Right kidney (tissue), 9 donors: ENCODE measurements at places on chromosomes 4 and X.
A peak's percentile ranks its signal among the peaks of the same experiment; 100 is the strongest.

- no peak for DNase-seq
These were observed 95.8 kb downstream of the RNF150 start for GRCh38 chr4:141037446-141037845.

- DNase-seq: no peak
These were observed 150.8 kb downstream of the AMELX start for GRCh38 chrX:11444052-11444451.

GRCh38 chrX:19183761-19184477, 61.7 kb upstream of the ADGRG2 start:
- DNase-seq: peak; percentile 15

GRCh38 chr4:20622701-20623100, 77.6 kb upstream of the PACRGL start:
- no peak for DNase-seq

GRCh38 chr4:8502836-8503585, 62.4 kb downstream of the TRMT44 start:
- no peak for DNase-seq

GRCh38 chr4:118765399-118765798, 70.5 kb downstream of the SEC24D start:
- no peak for DNase-seq

DNA sequence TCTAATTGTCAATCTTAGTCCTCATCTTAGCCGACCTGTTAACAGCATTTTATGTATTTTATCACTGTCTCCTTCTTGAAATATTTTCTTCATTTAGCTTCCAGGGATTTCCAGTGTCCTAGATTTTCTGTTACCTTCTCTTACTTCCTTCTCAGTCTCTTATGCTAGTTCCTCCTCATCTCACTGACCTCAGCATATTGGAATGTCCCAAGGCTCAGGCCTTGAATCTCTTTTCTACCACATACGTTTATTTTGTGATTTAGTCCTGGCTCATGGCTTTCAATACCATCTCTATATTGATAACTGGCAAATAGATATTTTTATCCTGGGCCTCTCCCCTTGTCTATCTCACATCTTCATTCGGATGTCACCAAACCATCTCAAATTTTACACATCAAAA, 61.1 kb downstream of the IQCM start:
- no peak for DNase-seq

- DNase-seq: no peak
These were observed 301.9 kb downstream of the TLL1 start for GRCh38 chr4:166174717-166175490.

DNA sequence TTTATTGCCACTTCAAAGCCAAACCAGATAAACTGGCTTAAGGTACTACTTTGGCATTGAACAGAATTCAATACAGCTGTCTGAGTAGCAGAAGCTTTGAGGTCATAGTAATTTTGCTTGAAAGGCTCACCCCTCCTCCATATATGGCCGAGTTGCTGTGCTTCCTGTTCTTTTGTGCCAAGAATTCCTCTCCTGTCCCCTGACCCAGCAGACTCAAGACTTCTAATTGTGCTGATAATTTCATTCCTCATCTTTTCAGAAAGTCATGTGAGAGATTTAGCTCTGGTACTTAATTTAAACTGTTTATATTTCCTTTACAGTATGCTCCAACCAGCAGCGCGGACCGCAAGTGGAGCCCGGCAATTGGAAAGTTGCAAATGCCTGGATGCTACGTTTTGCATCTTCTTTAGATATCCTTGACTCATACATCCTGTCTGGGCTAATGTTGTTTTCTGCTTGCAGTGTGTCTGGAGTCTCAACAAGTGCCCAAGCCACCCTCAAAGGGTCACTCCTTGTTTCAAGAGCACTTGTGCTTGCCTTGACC, 373.4 kb downstream of the PDGFC start:
- no peak for DNase-seq

GRCh38 chrX:149248073-149248625, 257.0 kb downstream of the IDS start:
- DNase-seq: no peak

- DNase-seq: no peak
These were observed 13.1 kb downstream of the TMSB4X start for GRCh38 chrX:12987900-12988594.

DNA sequence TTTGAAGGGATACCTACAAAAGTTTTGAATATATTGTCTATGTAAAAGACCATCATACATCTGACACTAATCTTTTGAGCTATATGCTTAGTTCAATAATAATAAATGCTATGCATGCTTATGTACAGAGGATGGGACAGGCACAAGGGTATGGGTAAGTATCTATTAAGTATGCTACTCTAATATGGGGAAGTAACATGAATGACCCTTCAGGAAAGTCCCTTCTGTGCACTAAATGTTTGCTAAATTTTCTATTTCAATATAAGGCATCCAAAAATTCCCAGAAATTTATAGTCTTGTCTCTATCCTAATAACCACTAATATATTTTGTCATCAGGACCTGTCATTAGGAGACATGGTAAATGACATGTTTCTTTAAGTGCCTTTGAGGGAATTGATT, 19.0 kb downstream of the ATP8A1 start:
- DNase-seq: no peak

GRCh38 chrX:28848707-28849106, 261.5 kb downstream of the IL1RAPL1 start:
- DNase-seq: no peak

- no peak for DNase-seq
These were observed 150.4 kb downstream of the MID1 start for GRCh38 chrX:10470009-10470408.

DNA sequence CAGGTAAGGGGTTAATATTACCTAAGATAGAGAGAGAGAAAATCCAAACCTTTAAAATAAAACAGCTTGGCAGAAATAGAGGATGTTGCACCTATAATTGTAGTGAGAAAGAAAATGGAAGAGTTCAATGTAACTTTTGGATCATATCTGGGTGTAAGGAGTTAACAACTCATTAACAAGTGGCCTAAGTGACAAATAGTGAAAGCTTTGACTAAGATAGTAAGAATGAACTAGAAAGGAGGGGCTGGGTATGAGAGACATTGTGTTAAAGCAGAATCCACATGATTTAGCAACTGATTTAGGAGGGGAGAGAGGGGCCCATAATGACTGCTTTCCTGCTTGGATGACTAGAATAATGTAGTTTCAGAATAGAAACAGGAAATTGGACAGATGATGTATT, 761.0 kb downstream of the IL1RAPL1 start:
- no peak for DNase-seq

- no peak for DNase-seq
These were observed 301.6 kb downstream of the NAF1 start for GRCh38 chr4:162865102-162865501.

DNA sequence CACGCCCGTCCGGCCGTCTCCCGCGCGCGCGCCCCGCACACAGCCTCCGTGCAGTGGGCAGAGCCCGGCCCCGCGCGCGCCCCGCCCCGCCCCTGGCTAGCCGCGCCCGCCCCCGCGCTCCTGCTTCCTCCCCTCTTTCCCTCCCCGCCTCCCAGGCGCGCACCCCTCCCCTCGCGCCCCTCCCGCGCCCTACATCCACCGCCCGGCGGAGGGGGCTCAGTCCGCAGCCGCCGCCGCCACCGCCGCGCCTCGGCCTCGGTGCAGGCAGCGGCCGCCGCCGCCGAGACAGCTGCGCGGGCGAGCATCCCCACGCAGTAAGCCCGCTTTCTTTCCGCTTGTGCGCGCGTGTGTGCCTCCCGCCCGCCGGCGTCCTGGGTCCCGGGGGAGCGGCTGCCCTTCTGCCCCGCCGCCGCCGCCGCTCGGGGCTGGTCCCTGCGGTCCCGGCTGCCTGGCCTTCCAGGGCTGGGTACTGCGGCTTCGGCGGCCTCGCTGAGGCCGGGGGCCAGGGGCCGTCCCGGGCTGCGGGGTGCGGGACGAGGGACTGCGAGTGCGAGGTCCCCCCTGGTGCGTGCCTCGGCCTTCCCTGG, at the start of gene FHL1:
FHL1 (plus strand) TSS at position 219 of the 587 bp plus-strand sequence.
- peak; percentile 69 for DNase-seq

DNA sequence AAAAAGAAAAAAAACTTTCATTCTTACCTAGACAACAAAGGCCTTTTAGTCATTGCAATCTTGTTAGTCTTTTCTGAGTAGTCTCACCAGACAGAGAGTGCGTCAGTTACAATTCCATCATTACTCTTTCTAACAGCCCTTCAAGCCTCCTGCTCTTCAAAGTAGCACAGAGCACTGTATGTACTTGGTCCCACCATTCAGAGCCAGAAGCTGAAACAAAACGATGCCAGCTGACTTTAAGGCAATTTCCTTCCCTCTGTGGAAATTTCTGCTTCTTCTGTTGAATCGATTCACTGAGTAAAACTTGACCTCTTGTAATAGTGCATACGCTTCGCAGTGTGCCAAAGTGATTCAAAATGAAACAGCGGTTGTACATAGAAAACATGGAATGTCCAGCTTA, 57.7 kb upstream of the TENM3 start:
- DNase-seq: no peak

- no peak for DNase-seq
These were observed 566.3 kb downstream of the STPG2 start for GRCh38 chr4:97577004-97577403.

DNA sequence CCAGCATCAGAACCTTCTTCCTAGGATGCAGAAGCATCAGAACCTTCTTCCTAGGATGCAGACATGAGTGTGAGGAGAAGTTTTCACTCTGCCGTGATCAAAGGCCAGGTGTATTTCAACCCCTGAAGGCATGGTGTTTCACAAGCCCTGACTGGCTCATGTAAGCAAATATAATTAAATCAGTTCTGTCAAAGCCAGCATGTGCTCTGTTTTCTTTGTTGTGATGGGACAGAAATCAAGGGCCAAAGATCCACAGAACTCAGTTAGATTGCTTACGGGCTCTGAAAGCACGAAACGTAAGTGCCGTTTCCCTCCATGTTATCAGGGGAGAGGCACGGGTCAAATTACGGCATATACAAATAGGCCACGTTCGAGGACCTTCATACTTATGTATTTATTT, 32.0 kb upstream of the CLDN24 start:
- DNase-seq: no peak

GRCh38 chrX:132508834-132509233, 20.0 kb upstream of the MBNL3 start:
- no peak for DNase-seq

GRCh38 chr4:16131293-16131692, 47.5 kb upstream of the PROM1 start:
- no peak for DNase-seq

DNA sequence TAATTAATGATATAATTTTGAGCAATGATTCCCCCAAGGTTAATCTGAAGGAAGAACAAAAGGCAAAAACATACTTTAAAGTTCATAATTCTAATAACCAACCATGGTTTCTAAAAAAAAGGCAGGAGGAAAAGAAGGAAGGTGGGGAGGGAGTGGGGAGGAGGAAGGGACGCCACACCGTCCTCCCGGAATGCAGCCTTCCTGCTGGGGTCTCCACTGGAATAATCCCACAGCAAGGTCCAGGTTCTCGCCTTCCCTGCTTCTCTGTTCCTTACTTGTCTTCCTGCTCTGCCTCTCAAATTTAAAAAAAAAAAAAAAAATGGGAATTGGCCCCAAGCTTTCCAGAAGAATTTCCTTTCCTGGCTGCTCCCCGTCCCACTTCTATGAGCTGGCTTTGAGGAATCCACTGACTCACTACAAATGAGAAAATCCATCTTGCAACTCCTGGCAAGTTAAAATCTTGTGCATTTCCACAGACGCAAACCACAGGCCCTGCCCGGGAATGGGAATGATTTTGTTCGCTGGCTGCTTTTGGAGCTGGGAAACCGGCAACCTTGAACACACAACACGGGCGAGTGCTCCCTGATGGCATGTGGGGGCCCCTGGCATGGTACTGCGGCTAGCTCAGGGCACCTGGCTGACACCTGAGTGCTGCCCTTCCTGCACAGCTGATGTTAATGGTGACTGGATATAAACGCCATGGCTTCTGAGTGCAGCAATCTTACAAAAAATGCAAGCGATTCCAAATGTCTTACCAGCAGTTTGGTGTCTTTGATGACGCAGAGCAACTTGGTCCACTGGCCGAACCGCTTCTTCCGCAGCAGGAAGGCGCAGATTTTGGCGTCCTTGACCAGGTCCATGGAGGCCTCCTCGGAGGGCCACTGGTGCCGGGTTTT, 97.0 kb downstream of the AFAP1 start:
- DNase-seq: no peak

DNA sequence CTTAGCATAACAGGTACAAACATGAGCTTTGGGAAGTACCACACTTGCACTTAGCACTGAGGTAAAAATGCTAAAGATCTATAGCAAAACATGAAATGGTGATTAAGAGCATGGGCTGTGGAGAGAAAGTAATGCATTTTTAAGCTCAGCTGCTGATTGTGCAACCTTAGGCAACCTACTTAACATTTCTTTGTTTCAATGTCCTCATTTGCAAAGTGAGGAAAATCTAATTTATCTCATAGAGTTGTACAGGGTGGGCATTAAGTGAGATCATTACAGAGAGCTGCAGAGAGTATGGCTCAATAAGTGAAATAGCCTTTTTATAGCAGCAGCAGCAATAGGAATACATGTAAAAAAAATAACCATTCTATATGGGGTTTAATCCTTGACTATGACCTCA, 87.0 kb downstream of the PAK3 start:
- DNase-seq: no peak

GRCh38 chr4:151486168-151486567, 77.2 kb downstream of the FHIP1A start:
- no peak for DNase-seq

DNA sequence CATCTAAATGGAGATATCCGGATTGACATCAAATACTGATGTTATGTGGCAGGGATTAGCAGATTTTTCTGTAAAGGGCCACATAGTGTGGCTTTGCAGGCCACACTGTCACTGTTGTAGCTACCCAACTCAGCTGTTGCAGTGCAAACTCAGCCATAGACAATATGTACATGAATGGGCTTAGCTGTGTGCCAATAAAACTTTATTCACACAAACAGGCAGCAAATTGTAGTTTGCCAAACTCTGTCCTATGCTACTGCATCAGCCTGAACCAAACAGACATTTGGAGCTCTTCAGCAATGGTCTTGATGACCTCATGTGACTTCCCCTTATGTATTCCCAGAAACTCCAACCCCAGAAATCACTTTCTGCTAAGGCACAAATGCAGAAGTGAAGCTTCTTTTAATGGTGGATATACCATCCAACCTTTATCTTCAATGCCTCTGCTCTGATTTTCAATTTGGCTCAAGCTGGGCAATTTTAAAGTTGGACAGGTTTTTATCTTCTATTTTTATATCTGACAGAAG, 18.4 kb upstream of the TRPC5OS start:
- no peak for DNase-seq

DNA sequence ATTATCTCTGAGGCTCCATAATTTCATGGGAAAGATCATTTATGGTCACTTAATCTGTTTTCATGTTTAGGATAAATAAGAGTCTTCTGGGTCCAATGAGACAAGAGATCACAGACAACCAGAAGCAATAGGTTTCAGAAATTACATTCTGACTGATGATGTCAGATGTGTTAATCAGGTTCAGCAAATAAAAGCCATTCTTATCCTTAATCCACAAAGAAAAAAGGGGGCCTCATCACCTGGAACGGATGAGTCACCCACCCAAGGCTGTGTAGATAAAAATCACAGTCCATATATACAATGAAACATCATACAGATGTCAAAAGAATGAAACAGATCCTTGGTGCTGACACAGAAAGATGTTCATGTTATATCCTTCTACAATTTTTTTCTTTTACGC, 36.6 kb downstream of the SYTL4 start:
- DNase-seq: no peak

GRCh38 chrX:69150281-69150960, 14.8 kb downstream of the PJA1 start:
- no peak for DNase-seq

- DNase-seq: no peak
These were observed 81.9 kb upstream of the QRFPR start for GRCh38 chr4:121462660-121463261.
